ENCODE measurements at places on chromosomes 4 and X. TPM values are rescaled to one million over a fixed set of nuclear protein-coding genes. Genes with fewer than 3 reads are reported as not detected.

The ZNF157 gene
- total RNA-seq, result 0.07 TPM

The ZAR1 gene
- total RNA-seq, result not detected

The TMEM271 gene
- not detected for total RNA-seq

The WNK3 gene
- total RNA-seq, result 0.06 TPM

The CLGN gene
- total RNA-seq, result 7.9 TPM

The RAB9B gene
- 1.5 TPM for total RNA-seq

The SNCA gene
- 1.2 TPM for total RNA-seq

The HTN1 gene
- total RNA-seq, result not detected

The TBX22 gene
- not detected for total RNA-seq

The PPEF2 gene
- total RNA-seq, result not detected

The SHROOM4 gene
- not detected for total RNA-seq

The MAGEB18 gene
- total RNA-seq, result not detected

The RIBC1 gene
- 1.6 TPM for total RNA-seq

The CXorf51B gene
- not detected for total RNA-seq

The UCP1 gene
- not detected for total RNA-seq

Data from PC-3 (cell line).